Panc1 (cell line): ENCODE measurements at places on chromosomes 4 and X.

- DNase-seq: no peak
Observed at GRCh38 chr4:32864713-32865351, 2144.7 kb downstream of the PCDH7 start.

GRCh38 chr4:106062452-106062875, 167.2 kb downstream of the NPNT start:
- DNase-seq: no peak

DNA sequence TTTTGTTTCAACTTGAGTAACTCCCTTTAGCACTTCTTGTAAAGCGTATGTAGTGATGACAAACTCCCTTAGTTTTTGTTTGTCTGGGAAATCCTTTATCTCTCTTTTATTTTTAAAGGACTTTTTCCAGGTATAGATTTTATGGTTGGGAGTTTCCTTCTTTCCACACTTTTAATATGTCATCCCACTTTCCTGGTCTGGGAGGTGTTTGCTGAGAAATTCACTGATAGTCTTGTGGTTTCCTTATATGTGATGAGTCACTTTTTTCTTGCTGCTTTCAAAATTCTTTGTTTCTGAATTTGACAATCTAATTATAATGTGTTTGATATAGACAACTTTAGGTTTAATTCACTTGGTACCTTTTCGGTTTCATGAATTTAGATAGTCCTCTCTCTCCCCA, 353.9 kb downstream of the GPAT3 start:
- DNase-seq: no peak

DNA sequence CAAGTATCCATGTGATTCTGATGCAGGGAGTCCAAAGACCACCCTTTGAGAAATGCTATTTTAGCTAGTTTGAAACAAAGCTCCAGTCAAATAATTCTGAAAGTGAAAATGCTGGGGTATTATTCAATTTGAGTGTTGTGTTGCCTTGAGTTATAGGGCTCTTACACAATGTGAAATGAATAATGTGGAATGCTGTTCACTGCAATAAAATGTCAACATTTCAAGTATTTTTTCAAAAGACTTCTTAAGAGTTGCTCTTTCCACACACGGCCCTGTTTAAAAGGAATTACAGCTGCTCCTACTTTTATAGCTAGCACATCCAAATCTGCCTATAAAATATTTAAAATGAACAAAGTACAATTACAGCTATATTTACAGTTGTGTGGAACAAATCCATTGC, 27.5 kb upstream of the PLS3 start:
- no peak for DNase-seq

GRCh38 chrX:109537324-109537665, 651 bp downstream of the NXT2 start:
- DNase-seq: no peak

DNA sequence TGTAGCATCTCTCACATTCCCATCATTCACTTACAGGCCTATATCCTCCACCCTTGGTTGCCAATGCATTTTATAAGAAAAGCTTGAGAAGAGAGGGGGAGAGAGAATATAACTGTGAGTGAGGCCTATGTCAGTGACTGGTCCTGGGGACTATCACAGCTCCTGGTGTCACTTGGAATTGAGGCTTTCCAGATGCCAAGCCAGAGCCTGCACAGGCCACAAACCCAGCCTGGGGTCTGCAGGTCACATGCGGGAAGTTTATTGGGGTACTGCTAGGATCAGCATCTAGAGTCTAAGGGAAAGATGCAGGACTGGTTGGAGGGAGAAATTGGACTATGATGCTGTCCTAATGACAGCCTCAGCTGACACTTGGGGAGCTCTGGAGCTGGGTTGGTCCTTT, 47.6 kb downstream of the RTL5 start:
- no peak for DNase-seq

DNA sequence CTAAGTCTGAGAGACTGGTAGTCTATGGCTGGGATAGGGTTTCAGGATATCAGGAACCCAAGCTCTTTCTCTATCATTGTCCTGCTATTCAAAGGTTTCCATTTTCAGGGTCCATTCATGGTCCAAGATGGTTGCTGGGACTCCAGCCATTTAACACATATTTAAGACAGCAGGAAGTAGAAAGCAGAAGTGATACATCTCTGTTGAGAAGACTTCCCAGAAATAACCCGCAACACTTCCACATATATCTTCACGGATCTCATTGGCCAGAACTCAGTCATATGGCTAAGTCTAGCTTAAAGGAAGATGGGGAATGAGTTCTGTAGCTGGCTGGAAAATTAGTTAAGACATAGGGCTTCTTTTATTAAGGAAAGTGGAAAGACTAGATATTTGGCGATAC, 23.8 kb downstream of the CTSO start:
- no peak for DNase-seq

- peak; percentile 54 for DNase-seq
Observed at GRCh38 chr4:182925298-182925757, 8.1 kb upstream of the DCTD start.

DNA sequence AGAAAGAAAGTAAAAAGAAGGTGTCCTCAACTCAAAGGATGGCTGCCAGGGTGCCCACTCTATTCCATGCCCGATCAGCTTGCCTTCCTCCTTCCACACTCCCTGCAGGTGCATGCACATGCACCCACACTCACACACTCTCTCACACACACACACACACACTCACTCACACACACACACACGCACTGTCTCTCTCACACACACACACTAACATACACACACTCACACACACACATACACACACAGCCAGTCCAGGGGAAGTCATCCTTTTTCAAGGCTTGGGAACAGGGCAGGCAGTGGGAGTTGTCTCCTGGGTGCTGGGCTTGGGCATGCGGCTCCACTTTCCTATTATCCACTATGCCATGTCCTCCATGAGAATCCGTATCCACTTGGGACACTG, 50.4 kb downstream of the CRMP1 start:
- no peak for DNase-seq

DNA sequence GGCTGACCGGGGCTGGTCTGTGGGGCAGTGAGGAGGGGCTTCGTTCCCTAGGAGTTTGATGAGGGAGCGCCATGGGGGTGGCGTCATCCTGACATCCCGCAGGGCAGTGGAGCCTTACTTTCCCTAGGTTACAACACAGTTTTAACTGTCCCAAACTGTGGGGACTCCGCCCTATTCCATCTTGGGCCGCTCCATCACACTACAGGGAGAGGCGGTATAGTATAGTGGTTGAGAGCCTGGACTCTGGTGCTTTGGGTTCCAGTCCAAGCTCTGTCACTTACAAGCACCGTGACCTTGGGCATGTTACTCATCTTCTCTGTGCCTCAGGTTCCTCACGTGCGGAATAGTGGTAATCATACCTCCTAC, 44.2 kb downstream of the ZNF185 start:
- no peak for DNase-seq

GRCh38 chr4:56976283-56976836, 1.0 kb downstream of the NOA1 start:
- no peak for DNase-seq

GRCh38 chrX:68998716-68999115, 166.5 kb downstream of the PJA1 start:
- DNase-seq: no peak

- DNase-seq: no peak
Observed at GRCh38 chrX:79133904-79134303, 10.6 kb upstream of the GPR174 start.
